Stimulated activated naive CD4-positive, alpha-beta T cell treated with Interleukin-2 at 50 U/mL for 16 hours (primary cell): ENCODE measurements at places on chromosomes 4 and X.

- no peak for DNase-seq
These were observed 54.8 kb downstream of the TBL1X start for GRCh38 chrX:9519546-9520216.

GRCh38 chr4:55122235-55122634 is 3.2 kb downstream of the KDR start:
- DNase-seq, result no peak

- DNase-seq, result no peak
These were observed 404.5 kb downstream of the BCOR start for GRCh38 chrX:39693298-39693697.

DNA sequence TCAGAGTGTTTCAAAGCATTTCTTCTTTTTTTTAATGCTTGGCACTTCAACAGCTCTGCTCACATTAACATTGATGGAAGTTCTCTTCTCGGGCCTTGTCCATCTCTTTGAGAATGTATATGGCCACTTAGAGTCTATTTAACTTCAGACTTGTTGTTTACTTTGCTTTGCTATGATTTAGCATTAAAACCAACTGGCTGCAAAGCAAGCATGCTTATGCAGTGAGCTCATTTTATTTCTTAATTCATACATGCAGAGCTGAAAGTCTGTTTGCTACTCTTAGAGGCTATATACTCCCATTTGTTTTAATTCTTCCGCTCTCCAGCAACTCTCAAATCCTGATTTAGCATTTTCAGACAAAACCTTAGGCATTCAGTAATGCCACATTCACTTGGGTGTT is 107.6 kb upstream of the PACRGL start:
- DNase-seq, result no peak

GRCh38 chrX:10507181-10507580 is 113.2 kb downstream of the MID1 start:
- DNase-seq, result no peak

- no peak for DNase-seq
These were observed 135.4 kb upstream of the OTUD4 start for GRCh38 chr4:145315811-145316225.

GRCh38 chr4:182918044-182918607 is 940 bp upstream of the DCTD start:
- no peak for DNase-seq

- no peak for DNase-seq
These were observed 74.6 kb downstream of the WDR44 start for GRCh38 chrX:118420462-118420861.
